ENCODE measurements at places on chromosomes 13 and 19.

DNA sequence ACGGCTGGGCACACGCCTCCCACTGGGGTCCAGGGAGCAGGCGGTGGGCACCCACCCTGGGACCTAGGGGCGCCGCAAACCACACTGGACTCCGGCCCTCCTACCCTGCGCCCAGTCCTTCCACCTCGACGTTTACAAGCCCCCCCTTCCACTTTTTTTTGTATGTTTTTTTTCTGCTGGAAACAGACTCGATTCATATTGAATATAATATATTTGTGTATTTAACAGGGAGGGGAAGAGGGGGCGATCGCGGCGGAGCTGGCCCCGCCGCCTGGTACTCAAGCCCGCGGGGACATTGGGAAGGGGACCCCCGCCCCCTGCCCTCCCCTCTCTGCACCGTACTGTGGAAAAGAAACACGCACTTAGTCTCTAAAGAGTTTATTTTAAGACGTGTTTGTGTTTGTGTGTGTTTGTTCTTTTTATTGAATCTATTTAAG lies 1.6 kb downstream of the JUNB start:
- DNase-seq: no peak

DNA sequence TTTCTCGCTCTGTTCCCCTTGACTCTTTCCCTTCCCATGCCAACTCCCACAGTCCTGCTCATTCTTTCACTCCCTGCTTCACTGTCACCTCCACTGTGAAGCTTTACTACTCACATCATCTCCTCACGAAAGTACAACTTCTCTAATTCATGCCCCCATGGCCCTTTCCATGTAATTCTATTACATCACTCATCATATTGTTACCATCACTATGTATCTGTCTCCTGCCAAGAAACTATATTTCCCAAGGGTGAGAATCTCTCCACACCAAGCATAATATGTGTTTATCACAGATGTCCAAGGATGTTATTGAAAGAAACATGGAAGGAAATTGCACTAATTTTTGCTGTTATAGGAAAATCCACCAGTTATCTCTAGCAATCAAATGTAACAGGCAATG lies 37.2 kb upstream of the LRCH1 start:
- DNase-seq: no peak

DNA sequence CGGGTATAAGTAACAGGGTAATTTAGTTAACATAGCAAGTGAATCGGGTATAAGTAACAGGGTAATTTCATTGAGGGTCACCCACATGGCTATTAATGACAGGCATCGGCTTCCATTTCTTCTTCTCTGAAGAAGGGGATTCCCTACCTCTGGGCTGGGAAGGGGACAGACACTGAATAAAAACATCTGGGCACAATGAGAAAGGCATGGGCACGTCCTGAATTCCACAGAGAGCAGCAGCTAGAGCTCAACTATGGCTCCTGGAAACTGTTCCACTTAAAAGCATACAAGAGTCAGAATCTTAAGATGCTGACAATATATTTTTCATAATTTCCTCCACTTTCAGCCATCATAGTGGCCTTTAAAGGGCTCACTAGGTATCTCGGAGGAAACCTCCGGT lies 51.8 kb downstream of the CRYL1 start:
- DNase-seq: no peak

DNA sequence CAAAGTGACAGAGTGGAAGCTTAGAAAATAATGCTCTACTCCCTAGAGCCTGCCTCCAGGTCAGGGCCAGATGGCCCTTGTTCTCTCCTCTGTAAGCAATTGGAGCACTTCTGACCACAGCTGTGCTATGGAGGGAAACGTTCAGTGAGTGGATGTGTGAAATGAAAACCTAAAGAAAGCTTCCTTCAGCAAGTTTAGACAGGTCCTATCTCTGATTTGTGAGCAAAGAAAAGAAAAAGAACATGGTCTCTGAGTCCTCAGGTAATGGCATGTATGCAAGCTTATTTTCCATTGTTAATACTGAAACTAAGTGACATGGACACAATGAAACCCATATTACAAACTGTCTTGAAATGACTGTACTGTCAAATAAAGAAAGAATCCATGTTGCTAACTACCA lies 1486.8 kb downstream of the EFNB2 start:
- DNase-seq: no peak

- DNase-seq: no peak
Observed at GRCh38 chr19:482186-483041, 13.9 kb upstream of the MADCAM1 start.

DNA sequence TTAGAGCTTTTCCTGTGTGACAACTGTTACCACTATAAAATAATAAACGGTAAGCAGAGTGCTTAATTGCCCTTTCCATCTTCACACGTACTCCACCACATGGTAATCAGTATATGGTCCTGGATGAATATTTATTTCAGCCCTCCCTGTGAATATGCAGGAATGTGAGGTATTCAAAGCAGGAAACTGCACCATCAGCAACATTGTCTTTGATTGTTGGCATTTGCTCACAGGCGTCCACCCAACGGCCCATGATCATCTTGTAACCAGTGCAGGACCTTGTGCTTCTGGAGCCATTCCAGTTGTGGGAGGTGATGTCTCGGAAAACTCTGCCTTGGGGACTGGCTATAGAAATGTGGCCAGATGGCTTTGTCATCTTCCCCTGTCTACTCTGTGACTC lies 132.6 kb downstream of the COG6 start:
- DNase-seq: no peak

GRCh38 chr13:95137096-95137495 lies 164.2 kb downstream of the ABCC4 start:
- DNase-seq: no peak

GRCh38 chr19:54905803-54906511 lies at the start of gene NCR1:
Gene NCR1, plus strand, starts transcription at chr19:54906148. Its CDS starts 40 bp downstream, at chr19:54906188.
- DNase-seq: no peak

- no peak for DNase-seq
Observed at GRCh38 chr13:111402441-111402840, 82.0 kb downstream of the TEX29 start.
